ENCODE measurements at places on chromosomes 13 and 19.

DNA sequence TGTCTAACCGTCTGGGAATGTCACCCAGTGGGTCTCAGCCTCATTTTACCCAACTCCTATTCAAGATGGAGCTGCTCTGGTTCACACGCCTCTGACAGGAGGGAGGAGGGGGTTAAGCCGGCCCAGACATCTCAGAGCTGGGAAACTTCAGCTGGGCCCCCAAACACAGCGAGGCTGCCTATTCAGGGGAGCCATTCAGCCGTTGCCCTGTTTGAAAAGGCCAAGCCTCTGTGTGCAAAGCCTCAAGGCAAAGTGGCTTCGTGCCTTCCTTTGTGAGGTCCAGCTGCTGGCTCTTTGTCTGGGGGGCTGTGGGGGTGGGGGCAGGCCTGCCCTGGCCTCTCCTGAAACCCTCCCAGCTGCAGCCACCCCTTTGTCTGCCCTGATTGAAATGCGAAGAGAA lies 147.4 kb downstream of the PTPRS start:
- no peak for DNase-seq

GRCh38 chr13:67538906-67539305 lies 308.8 kb upstream of the PCDH9 start:
- DNase-seq: no peak

DNA sequence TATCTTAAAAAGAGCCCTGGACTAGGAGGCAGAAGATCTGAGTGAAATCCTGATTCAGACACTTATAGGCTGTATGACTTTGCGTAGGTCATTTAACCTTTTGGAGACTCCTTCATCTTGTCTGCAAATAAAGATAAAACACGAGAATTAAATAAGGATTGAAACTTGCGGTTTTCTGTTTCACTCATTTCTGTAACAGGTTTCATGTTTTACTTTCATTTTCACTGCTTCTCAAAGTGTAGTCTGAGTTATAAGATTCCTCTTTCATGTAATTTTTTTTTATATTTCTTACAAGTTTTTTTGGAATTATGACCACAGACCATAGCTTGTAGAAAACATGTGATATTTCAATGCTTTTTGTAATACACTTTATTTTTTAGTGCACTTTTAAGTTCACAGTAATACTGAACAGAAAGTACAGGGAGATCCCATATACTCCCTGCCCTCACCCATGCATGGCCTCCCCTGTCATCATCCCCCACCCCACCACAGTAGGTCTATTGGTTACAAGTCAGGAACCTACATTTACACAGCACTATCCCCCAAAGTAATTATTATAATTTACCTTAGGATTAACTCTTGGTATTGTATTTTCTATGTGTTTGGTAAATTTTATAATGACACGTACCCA lies 174.6 kb downstream of the ITGBL1 start:
- DNase-seq: no peak

DNA sequence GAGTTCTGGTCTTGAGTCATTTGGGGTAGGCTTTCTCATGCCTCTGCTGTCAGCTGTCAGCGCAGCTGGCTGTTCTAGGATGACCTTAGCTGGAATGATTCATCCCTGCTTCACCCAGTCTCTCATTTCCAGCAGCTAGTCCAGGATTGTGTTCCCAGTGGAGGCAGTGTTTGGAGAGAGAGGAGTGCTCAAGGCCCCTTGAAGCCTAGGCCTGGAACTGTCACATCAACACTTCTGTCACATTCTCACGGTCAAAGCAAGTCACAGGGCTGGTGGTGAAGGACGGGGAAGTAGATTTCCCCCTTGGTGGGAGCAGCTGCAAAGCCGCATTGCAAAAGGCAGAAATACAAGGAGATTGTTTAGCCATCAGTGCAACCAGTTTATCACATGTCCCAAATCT lies 15.2 kb downstream of the TPT1 start:
- no peak for DNase-seq

- no peak for DNase-seq
Measured at GRCh38 chr13:46334035-46334822, 52.8 kb downstream of the RUBCNL start.
